A375 (cell line): ENCODE measurements at places on chromosomes 11 and 22. TPM values are rescaled to one million over a fixed set of nuclear protein-coding genes. Genes with fewer than 3 reads are reported as not detected.

The SHISAL1 gene
- total RNA-seq, result 0.75 and 0.82 TPM in 2 replicates

The KCNJ11 gene
- total RNA-seq, result 0.11 TPM in 1 of 2 replicates, not detected in the other

The DRICH1 gene
- 0.15 TPM in 1 of 2 replicates, not detected in the other for total RNA-seq

The BRSK2 gene
- total RNA-seq, result 0.48 and 0.49 TPM in 2 replicates

The TBX10 gene
- not detected in 2 replicates for total RNA-seq

The B3GAT1 gene
- total RNA-seq, result 2.4 and 2.8 TPM in 2 replicates

The KCNK4 gene
- total RNA-seq, result 0.61 and 0.68 TPM in 2 replicates
